Hematopoietic multipotent progenitor cell treated with erythropoietin and hydrocortisone succinate and interleukin-3 and kit ligand, for 8 days (in vitro differentiated cells): ENCODE measurements at places on chromosomes 2 and 18.

DNA sequence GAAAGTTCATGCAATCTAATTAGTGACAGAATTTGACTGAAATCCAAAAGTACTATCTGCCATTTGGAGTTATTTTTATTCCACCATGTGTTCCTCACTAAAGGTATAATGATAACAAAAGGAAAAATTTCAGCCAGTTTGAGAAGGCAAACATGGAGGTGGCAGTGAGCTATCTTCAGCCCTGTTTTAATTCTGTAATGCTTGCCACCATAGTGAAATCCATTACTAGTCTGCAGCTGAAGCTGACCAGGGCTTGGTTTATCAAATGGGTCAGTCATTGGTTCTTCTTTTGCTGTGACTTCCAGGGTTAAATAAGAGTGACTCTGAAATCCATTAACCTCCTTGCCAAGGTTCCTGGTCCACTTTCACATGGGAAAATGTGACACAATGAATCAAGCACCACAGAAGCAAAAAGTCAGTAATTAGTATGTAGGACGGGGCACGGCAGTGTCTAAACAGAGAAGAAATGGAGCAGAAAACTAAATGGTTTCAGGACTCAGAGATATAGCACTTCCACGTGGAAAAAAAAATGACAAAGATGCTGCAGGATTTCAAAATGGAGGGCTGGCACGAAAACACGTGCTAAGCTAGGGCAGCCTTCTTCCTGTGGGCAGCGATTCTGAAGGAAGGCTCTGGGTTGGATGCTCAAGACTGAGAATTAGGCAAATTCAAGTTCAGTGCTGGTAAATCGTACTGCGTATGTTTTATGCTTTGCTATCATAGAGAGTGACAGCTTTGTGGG lies 87.2 kb downstream of the EPHA4 start:
- DNase-seq, result no peak

- no peak for DNase-seq
Measured at GRCh38 chr2:151843691-151844061, 15.5 kb upstream of the ARL5A start.

- DNase-seq, result no peak
Measured at GRCh38 chr2:160694631-160695030, 201.0 kb upstream of the RBMS1 start.

DNA sequence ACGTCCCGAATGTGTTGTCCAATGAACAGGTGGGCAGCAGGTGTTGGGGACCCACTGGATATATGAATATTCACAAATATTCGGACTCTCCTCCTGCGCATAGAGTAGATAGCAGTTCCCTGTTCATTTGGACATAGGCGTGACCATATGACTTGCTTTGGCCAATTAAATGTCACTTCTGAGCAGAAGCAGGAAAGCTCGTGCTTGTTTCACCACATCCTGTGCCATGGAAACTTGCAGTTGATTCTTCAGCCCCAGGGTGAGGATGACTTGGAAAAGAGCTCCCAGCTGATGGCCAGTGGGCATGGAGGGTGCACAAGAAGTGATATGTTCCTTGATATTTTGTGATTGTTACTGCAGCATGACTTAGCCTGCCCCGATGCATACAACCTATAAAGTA lies 52.6 kb downstream of the PTPRM start:
- no peak for DNase-seq

DNA sequence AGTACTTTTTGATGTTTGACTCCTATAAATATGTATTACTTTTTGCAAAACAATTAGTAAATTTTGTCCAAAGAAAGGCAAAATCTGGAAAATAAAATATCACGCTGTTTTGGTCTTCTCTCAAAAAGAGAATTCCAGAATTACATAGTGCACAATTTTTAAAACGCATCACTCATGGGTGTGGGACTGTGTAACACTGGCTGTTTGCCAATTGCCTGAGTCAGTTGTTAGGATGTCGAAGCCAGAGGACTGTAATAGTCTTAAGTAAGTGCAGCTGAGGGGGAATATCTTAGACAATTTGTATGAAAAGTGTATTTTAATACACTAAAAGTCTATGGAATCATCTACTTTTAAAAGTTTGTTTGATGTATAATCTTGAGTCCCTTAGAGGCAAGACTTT lies 24.1 kb upstream of the EPHA4 start:
- peak; percentile 1 for DNase-seq

GRCh38 chr2:129296806-129297205 lies 682.7 kb upstream of the RAB6C start:
- no peak for DNase-seq

DNA sequence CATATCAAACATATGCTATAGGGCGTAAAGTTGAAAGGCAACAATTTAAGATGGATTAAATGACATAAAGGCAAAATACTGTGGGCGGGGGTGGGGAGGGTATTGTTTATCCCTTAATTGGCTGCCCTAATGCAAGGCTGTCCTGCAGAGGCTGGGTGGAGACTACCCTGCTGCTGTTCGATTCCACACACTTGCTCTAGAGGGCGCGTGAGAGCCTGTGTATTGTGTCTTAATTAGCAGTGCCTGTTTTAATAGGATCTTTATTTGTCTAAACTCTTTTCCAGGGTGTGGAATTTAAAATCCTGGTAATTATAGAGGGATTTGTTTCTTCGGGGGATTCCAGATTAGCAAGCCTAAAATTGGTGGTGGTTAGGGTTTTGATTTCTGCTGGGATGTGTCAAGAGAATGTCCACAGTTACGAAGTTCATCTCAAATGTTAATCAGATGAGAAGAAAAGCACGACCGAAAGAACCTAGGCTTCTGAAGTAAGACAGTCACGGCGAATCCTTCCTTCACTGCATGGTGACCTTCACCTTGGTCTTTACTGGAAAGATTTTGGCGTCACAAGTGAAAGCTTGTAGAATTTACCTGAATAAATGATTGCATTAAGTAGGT lies 103.5 kb upstream of the MAP3K20 start:
- DNase-seq, result peak; percentile 59

GRCh38 chr2:120452945-120453634 lies 107.2 kb downstream of the INHBB start:
- DNase-seq, result no peak

- DNase-seq, result no peak
Measured at GRCh38 chr18:47936952-47937351, 6.5 kb upstream of the SMAD2 start.

DNA sequence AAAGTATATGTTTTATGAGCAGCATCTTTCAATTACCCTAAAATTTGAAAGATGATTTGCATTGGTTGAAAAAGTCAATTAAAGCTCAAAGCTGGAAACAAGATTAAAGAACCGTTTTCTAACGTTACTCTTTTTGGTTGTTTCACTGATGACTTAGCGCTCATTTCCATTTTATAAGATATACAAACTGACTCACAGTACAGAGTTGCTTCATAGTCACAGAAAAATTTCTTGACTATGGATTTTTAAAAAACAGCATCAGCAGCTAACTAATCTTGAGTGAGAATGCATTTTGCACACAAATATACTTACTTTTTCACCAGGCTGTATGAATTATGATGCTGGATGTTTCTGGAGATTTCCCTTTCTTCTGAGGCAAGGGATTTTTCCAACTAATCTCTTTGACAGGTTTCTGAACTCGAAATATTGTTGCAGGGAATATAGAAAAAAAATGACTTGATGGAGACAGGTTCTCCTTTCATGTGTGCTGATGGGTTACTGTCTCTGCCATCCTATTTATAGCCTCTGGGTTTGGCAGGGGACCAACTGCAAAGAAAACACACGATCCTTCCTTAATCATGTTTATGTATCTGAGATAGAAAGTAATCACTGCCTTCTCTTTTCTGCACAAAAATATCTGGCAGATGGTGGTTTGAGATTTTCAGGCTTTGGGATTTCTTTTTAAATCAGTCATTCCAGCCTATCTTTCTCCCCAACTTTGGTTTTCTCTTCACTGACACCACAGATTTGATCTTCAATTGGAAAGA lies 129.4 kb upstream of the DAPL1 start:
- no peak for DNase-seq

GRCh38 chr18:77369644-77370043 lies 120.0 kb downstream of the GALR1 start:
- DNase-seq, result no peak

DNA sequence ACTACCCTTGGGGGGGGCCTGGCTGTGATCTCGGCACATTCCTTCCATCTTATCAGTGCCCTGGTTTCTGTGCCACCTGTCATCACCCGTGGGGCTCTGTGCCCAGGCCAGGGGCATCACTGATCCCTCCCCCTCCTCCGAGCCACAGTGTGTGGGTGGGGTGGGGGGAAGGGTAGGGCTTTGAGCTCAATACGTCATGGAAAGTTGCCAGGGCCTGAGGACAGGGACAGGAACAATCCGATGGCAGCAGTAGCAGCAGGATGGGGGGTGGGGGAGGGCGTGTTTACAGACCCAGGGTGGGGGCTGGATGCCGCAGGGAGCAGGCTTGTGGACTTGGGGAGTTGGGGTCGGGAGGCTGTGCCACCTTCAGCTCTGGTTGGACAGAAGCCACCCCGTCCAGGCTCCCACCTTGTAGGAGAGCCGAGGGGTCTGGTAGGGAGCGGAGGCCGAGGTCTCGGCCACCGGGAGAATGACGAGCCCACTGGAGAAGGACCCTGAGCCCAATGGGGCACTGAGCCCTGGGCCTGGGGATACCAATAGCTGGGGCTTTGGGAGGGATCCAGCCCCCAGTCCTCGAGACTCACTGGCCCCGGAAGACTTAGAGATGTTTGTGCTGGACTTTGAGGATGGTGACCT lies 3.5 kb downstream of the SLC4A3 start:
- DNase-seq, result no peak

DNA sequence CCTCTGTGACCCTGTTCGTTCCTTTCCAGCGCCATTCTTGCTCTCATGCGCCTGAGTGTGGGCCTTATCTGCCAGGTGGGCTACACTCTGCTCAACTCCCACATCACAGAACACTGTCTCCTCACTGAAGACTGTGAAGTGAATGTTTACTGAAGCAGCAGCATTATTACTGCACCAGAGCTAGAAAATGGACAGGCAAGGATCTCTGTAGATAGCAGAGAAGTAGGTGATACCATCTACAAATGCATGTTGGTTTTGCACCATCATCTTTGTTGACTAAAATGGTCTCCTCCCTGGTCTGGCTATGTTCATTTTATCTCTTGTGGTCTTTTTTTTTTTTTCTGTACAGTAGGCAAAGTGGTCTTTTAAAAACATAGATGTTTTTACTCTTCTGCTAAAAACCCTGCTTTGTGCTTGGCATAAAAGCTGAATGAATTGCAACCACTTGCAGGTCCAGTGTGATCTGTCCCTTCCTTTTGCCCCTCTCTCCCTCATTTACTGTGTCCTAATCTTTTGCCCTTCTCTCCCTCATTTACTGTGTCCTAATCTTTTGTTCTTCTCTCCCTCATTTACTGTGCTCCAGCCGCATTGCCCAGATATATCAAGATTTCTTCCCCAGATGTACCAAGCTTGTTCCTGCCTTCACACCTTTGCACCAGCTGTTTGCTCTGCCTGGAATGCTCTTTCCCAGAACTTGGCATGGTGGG lies 35.4 kb downstream of the BABAM2 start:
- peak; percentile 64 for DNase-seq

DNA sequence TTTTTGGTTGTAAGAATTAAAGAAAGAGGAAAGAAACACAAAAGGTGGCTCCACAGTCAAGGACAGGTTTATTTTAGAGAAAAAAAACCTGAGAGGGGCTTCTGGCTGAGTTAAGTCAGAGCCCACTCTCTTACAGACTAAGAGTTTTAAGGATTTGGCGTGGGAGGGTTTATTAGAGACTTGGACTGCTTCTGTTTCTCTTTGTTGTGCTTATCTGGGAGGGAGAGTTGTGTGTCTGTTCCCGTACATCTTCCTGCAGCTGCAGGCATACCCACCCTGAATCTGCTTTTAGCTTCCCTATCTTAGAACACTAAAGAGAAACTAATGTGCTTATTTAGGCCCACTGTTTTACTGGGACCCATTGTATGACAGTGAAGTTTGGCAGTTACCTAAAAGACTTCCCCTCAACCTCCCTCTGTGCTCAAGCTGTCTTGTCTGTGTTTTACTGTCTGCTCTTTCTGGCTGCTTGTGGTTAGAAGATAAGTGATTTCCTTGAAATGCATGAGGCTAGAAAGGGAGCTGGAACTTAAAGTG lies 2.7 kb downstream of the RSAD2 start:
- peak; percentile 99 for DNase-seq

GRCh38 chr2:25032901-25033300 lies 9.0 kb upstream of the EFR3B start:
- no peak for DNase-seq

GRCh38 chr18:79775441-79776221 lies 22.1 kb upstream of the KCNG2 start:
- no peak for DNase-seq

DNA sequence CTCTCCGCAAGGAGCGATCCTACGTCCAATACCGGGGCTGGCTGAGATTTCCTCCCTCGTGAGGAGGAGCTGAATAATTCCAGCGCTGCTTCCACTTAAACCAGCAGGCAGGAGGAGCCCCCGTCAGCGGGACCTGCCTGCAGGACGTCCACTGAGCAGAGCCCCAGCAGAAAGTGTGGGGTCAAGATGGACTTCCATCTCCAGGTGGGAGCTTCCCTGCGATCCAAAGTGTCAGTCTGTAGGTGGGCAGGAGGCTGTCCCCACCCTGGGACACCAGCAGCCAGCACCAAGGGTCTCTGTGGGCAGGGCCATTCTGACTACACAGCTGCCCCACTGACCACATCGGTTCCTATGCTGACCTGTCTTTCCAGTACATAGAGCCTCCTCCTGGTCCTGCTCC lies 462 bp upstream of the OTOS start:
- no peak for DNase-seq

DNA sequence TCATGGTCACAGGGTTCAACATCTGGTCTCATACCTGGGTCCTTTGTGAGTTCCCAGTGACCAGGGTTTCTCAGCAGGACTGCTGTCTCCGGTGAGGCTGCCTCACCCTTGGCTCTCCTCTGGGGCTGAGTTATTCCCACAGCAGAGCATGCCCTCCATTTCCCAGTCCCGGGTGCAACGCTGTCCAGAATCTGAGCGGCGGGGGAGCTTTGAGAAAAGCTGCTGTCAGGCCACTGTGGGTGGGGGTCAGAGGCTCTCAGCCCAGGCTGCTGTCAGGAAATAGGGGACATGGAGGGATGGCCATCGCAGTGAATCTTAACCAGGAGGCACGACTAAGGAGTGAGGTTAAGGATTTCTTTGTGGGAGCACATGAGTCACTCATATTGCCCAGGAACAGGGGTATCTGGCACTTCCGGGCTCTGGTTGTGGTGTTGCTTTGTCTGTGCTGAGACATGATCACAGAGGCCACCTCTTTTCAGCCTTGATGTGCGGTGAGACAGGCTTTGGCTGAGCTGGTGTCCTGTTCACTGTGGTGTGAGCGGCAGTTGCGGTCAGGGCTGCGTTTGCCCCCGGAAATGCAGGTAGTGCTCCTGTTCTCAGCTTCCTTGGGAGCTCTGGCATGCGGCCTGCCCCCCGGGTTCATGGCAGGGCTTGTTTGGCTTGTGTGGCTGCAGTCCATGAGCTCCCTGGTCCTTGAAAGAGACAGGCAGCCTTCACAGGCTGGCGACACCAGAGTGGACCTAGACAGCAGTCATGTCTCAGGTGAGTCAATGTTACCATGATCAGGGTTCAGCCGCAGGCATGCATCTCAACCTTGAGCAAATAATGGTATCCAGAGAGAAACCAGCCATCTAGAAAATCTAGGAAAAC lies 310.7 kb upstream of the MYT1L start:
- no peak for DNase-seq

DNA sequence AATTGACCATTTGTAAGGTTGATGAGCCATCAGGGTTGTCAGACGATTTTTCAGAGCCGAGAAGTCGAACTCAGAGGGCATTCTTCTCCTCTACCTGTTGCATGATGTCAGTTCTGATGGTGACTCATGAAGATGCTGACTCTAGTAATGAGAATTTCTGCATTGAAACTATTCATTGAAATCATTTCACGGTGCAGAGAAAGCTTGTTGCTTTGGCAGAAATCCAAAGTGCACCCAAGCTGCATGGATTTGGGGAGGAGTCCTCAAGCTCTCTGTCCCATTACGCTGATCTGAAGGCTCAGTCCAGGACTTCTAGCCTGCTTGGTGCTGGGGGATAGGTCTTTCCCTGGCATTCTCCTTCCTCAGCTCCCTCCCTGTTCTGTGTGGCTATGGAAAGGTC lies 125.7 kb upstream of the PXDN start:
- DNase-seq, result no peak
